ENCODE measurements at places on chromosomes 16 and 17. TPM values are rescaled to one million over a fixed set of nuclear protein-coding genes. Genes with fewer than 3 reads are reported as not detected.

DNA sequence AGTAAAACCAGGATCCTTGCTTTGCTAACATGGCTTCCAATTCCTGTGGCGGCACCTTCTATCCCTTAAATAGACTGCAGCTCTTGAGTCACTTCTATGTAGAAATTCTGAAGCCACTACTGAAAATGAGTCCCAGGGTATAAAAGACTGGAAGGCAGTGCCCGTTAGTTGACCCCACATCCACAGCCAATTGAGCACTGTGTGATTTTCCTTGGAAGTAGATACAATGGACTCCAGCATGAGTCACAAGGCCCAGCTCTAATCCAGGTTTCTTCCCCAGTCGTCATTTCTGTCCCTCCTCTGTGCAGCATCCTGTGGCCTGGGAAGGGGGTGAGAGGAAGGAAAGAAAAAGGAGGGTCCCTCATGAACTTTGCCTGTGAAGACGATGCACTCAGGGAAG, 69.5 kb downstream of the HLF start:
- no peak for DNase-seq

GRCh38 chr16:10543231-10543977, 37.0 kb downstream of the EMP2 start:
- no peak for DNase-seq

DNA sequence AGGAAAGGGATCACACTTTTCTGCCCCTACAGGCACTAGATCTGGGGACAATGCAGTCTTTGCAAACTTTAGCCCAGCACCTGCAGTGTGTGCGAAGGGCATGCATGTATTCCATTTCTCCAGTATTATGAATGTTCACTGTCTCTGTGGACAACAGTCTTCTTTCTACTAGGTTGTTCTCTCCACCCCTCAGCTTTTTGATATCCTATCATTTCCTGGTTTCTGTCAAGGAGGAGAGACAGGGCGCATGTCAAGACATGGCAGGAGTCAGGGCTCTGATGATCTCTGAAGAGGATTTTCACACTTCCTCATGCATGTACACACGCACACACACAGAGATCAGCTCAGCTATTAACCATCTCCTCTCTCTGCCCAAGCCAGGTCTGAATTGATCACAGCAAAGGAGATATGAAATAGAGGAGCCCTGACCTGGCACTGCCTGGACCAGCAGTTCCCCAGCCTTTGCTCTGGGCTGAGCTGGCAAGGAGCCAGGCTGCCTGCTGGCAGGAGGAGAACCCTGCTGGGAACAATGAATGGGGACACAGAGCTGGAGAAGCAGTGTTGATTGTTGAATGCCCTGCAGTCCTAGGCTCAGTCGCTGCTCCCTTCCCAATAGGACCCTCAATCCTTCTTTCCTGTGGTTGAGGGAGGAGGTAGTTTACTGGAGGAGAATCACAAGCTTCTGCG, 2.6 kb downstream of the GPR179 start:
- peak; percentile 85 for DNase-seq

DNA sequence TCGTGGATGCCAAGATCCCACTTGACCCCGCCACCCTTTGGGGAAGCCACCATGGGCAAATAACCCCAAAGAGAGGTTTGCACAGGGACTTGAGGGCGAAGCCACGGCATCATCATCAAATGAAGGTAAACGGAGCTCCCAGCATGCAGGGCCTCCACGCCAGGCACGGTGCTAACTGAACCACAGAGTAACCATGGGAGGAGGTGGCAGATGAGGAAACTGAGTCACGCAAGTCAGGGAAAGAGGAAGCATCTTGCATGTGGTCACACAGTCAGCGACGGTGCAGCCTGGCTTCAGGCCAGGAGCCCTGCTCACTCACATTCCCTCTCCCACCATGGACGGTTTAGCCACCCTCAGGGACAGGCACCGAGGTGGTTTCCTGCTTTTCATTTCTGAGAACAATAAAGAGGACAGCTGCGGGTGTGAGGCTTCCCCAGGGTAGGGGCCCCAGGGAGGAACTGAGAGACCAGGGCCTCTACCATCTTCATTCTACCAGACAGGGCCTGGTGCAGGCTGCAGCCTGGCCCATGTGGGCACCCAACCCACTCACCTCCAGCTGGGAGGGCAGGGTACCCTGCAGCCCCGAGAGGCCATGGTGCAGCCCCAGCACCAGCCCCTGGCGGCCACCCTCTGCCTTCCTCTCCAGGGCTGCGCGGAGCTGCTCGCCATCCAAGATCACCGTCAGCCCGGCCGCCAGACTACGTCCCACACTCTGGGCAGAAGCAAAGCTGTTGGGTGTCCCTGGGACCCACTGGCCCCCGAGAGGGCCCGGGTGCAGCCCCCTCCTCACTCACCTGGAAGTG, 78.3 kb downstream of the RMI2 start:
- no peak for DNase-seq

GRCh38 chr16:726438-727290, at the start of the genes CCDC78 and HAGHL:
Gene CCDC78 (minus strand): TSS chr16:726443. CDS start chr16:726367, 76 bp downstream.
Gene HAGHL (plus strand): TSS chr16:727106. CDS start chr16:727510, 404 bp downstream.
- DNase-seq: peak; percentile 83

The C17orf100 gene
- total RNA-seq: not detected

The IL21R gene
- not detected for total RNA-seq

Data from stomach (tissue), 19 donors.